Mesothelial cell of epicardium (in vitro differentiated cells): ENCODE measurements at places on chromosomes 6 and 20. TPM values are rescaled to one million over a fixed set of nuclear protein-coding genes. Genes with fewer than 3 reads are reported as not detected.

The C20orf202 gene
- 0.22 to 0.27 TPM in 2 of 3 replicates, not detected in the other for total RNA-seq

The PLEKHG1 gene
- 65.7 to 69.4 TPM (median 69.3 TPM) in 3 replicates for total RNA-seq

The PBOV1 gene
- not detected in 3 replicates for total RNA-seq

The CDKAL1 gene
- total RNA-seq = 21.2 to 22.6 TPM (median 22.0 TPM) in 3 replicates

The RAD21L1 gene
- total RNA-seq = not detected in 3 replicates

The ASCC3 gene
- total RNA-seq = 45.6 to 48.3 TPM (median 47.7 TPM) in 3 replicates

The MOG gene
- total RNA-seq = 0.65 to 1.4 TPM (median 0.82 TPM) in 3 replicates

The RNF182 gene
- total RNA-seq = 4.1 to 5.1 TPM (median 4.2 TPM) in 3 replicates

The ASF1A gene
- 22.9 to 28.7 TPM (median 26.4 TPM) in 3 replicates for total RNA-seq

The WFDC5 gene
- total RNA-seq = not detected in 3 replicates

The PTCRA gene
- total RNA-seq = not detected in 3 replicates

The TSHZ2 gene
- 28.8 to 31.0 TPM (median 29.1 TPM) in 3 replicates for total RNA-seq

The FNDC11 gene
- total RNA-seq = 0.86 to 1.4 TPM (median 1.1 TPM) in 3 replicates

The EDN1 gene
- 7.4 to 8.9 TPM (median 8.5 TPM) in 3 replicates for total RNA-seq

The SRSF3 gene
- total RNA-seq = 404 to 411 TPM (median 407 TPM) in 3 replicates

The ZFP57 gene
- 0.11 TPM in 2 of 3 replicates, not detected in the other for total RNA-seq

The RAET1L gene
- not detected in 3 replicates for total RNA-seq

The SLC22A16 gene
- total RNA-seq = not detected in 3 replicates

The TPBG gene
- 35.2 to 38.2 TPM (median 37.5 TPM) in 3 replicates for total RNA-seq

The SLC17A1 gene
- not detected in 3 replicates for total RNA-seq

The BPIFA1 gene
- total RNA-seq = not detected in 3 replicates

The VSX1 gene
- not detected in 3 replicates for total RNA-seq

The PLA2G7 gene
- 0.45 to 0.54 TPM (median 0.49 TPM) in 3 replicates for total RNA-seq

The ARFGEF3 gene
- total RNA-seq = 6.1 to 6.3 TPM (median 6.1 TPM) in 3 replicates

The CNBD2 gene
- total RNA-seq = 3.5 to 4.7 TPM (median 3.7 TPM) in 3 replicates

The PROKR2 gene
- 2.1 to 2.4 TPM (median 2.3 TPM) in 3 replicates for total RNA-seq

The LIN28B gene
- total RNA-seq = 18.1 to 19.7 TPM (median 19.3 TPM) in 3 replicates

The SYCP2L gene
- 16.6 to 20.1 TPM (median 19.9 TPM) in 3 replicates for total RNA-seq

The RAB44 gene
- total RNA-seq = 0.07 to 0.16 TPM in 2 of 3 replicates, not detected in the other

The KCNK17 gene
- not detected in 3 replicates for total RNA-seq

The IL17F gene
- not detected in 3 replicates for total RNA-seq

The EEF1A2 gene
- 14.4 to 15.6 TPM (median 14.6 TPM) in 3 replicates for total RNA-seq

The TAAR9 gene
- total RNA-seq = not detected in 3 replicates

The RSPH9 gene
- 0.80 to 0.88 TPM (median 0.82 TPM) in 3 replicates for total RNA-seq

The SRMS gene
- not detected in 3 replicates for total RNA-seq

The DDO gene
- total RNA-seq = not detected in 3 replicates

The MUC22 gene
- not detected in 3 replicates for total RNA-seq

The PTCHD4 gene
- total RNA-seq = 7.8 to 8.6 TPM (median 8.5 TPM) in 3 replicates
